ENCODE measurements at places on chromosomes 2 and 18. TPM values are rescaled to one million over a fixed set of nuclear protein-coding genes. Genes with fewer than 3 reads are reported as not detected.
A peak's percentile ranks its signal among the peaks of the same experiment; 100 is the strongest.

CCBE1 gene
- 14.0 TPM for total RNA-seq

DNA sequence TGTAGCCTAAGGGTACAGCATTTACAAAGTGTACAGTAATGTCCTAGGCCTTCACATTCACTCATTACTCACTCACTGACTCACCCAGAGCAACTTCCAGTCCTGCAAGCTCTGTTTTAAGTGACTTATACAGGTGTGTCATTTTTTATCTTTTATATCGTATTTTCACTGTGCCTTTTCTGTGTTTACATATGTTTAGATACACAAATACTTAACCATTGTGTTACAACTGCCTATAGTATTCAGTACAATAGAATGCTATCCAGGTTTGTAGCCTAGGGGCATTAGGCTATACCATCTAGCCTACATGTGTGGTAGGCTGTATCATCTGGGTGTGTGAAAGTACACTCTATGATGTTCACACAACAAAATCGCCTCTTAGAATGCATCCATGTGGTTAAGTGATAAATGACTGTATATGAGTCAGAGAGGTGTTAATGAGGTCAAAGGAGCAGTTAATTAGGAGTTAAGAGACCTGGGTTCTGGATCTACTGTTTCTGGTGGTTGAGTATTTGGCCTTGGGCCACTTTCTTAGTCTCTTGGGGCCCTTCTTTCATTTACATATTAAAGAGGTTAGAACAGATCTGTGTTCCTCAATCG lies 149.1 kb downstream of the GREB1L start:
- no peak for DNase-seq

TGOLN2 gene
- 171 TPM for total RNA-seq

DNA sequence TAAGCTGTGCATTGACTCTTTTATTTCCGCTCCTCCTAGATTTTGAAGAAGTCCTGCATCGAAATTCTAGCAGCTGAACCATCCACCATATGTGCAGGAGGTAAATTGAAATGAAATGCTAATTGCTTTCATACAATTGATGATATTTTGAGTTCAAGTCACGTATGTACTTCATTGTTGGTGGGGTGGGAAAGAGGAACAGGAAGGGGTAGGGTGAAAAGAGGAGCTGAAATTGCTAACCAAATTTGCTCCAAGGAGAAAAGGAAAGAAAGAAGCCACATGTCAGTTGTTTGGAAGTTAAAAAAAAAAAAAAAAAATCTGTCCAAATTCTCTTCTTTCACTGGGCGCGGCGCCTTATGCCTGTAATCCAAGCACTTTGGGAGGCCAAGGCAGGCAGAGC lies 77.8 kb downstream of the ANTXR1 start:
- no peak for DNase-seq

ALLC gene
- total RNA-seq = not detected

GPN1 gene
- total RNA-seq = 21.9 TPM

MYL1 gene
- not detected for total RNA-seq

SIX3 gene
- total RNA-seq = not detected

DNA sequence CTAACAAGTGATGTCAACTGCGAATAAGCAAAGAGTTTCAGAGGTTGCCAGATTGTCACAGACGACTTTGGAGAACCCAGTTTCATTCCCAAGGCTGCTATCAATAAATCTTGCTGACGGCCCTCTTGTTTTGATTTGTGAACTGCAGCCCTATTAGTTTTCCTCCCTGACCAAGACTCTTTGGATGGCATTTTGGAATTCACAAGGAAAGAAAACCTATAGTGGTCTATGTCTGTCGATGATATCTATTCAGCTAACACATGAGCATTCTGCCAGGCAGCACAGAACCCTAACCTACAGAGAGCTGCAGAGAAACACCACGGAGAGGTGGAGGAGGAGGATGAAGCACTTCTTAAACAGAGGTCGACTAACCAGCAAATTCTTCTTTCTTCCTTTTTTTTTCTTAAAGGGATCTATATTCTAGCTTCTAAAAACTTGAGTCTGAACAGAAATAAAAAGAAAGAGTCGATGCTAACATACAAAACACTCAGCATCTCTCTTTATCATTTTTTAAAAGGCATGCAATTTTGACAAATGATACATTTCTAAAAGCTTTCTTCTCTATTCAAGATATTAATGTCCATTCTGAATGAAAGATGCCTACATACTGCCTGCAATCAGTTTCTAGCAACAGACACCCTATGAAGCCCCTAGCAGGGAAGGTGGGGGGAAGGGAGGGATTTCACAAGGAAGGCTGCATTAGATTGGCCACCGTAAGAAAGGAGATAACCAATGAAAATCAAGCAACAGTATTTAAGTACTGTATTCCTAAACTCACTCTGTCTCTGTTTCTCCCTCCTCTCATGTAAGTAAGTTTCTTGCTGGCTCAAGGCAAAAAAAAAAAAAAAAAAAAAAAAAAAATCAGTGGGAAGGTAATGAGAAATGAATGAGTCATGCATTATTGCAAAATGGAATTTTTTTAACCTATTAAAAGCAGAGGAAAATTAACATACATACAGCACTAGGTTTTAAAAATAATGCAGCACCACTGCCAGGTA lies 83.0 kb upstream of the CHRNA1 start:
- DNase-seq = no peak

GRCh38 chr2:217937446-217937845 lies 65.3 kb downstream of the TNS1 start:
- DNase-seq = peak; percentile 57

GRCh38 chr18:62399781-62400308 lies 74.7 kb downstream of the TNFRSF11A start:
- no peak for DNase-seq

GRCh38 chr2:210861038-210861665 lies 304.8 kb downstream of the CPS1 start:
- DNase-seq = no peak

DNA sequence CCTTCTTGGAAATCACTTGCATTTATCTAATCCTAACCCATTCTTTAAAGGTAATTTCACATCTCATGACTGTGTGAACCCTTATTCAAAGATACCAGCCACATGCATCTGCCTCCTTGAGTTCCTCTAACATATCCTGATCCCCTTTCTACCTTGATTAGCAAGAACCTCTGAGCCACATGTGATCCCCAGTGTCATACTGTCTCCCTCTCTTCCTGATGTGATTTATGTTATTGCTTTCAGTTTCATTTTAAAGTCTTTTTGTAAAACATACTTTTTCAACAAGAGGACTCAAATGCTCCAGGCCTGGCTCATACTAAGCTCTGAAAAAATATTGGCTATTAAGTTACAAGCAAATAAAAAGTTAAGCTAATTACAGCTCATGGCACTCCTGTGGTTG lies 470.1 kb downstream of the DLGAP1 start:
- no peak for DNase-seq

DNA sequence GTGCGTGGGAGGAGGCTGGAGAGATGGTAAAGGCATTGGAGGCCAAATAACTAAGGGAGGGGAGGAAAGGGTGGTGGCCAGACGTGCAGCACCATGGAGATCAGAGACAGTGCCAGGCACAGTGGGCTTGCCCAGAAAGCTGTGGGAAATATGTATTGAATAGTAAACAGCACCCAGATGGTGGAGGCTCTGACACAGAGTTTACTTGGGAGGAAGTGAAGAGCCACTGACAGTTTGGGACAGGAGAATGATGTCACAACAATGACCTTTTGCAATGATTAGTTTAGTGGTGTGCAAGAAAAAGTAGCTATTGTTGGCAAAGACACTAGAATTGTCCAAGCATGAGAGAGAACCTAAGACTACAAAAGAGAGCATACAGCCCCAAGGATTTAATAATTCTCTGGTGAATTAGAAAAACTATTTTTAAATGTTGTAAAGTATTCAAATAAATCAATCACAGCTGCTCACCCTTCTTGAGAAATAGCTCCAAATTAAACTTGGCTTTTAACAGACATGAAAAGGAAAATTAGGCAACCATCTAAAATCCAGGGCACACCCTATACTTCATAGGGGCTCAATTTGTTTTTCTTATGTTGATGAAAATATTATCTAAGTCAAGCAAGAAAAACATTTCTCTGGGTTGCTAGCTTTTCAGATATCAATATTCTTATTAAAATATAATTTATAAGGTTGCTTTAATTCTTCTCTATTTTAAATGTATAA lies 458.7 kb upstream of the HNRNPA3 start:
- no peak for DNase-seq

GRCh38 chr2:40814616-40815015 lies 362.7 kb upstream of the SLC8A1 start:
- DNase-seq = no peak

DNA sequence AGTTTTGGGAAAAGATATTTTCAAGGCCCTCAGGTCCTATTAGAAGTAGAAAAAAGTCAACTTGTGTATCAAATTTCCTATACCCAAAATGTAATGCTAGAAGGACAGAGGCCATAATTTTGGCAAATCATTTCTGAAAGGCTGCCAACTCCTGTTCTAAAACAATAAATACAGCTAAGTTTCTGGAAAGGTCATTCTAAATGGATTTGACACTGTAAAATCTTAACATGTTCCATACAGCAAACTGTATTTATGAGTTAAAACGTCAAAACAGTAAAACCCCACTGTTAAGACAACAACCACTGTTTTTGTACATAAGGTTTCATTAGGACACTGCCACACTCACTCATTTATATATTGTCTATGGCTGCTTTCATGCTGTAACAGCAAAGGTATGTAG lies 9.7 kb downstream of the FAM98A start:
- no peak for DNase-seq

- DNase-seq = peak; percentile 73
These were observed 102.4 kb downstream of the CABLES1 start for GRCh38 chr18:23237524-23238151.

DNA sequence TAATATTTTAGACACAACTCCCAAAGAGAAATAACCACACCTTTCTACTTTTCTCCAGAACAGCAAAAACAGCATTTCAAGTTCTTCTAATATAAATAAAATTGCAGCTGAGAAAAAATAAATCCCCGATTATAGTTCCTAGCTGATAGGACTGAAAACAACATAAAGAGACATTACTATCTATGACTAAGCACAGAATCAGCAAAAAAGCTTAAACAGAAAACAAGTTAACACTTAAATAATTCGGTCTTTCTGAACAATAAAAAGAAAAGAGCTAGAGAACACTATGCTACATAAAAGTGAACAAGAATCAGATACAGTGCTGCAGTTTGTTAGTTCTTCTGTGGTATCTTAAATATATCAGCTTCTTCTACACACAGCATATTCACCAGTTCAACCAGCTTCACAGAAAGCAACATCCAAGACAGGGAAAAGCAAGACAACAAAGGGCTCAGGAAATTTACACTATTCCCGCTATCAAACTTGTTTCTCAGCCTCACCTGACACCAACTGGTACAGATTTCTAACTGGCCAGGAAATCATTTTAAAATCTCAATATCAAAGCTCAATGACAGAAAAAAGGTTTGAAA lies 28.6 kb downstream of the FEZ2 start:
- no peak for DNase-seq

DNA sequence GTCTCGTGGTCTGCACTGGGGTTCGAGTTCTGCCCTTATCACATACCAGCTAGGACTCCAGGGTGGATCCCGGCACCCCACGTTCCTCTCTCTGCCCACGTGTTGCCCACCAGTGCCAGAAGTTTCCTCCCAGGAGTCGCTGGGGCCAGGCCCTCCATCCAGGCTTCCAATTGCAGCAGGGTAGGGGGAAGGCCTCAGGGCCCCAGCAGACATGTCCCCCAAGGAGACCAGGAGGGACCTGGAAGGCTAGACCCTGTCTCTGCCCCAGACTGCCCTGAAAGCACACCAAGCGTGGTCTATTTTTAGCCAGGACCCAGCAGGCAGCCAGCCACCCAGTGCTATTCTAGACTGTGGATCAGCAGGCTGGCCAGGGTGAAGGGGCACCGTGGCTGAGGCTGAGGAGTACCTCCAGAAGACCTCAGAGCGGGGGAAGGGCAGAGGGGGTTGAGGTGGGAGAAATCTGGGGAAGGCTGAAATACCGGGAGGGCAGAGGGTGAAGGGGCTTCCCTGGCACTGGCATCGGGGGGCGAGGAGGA lies 18.8 kb upstream of the TNS1 start:
- no peak for DNase-seq

DNA sequence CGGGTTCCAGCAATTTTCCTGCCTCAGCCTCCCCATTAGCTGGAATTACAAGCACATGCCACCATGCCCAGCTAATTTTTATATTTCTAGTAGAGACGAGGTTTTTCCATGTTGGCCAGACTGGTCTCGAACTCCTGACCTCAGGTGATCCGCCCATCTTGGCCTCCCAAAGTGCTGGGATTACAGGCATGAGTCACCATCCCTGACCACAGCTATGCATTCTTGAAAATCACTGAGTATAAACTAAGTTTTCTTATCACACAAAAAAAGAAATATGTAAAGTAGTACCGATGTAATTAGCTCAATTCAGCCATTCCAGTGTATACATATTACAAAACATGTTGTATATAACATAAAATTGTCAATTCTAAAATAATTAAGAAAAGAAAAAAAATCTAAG lies 232.7 kb downstream of the MBD2 start:
- DNase-seq = no peak

DNA sequence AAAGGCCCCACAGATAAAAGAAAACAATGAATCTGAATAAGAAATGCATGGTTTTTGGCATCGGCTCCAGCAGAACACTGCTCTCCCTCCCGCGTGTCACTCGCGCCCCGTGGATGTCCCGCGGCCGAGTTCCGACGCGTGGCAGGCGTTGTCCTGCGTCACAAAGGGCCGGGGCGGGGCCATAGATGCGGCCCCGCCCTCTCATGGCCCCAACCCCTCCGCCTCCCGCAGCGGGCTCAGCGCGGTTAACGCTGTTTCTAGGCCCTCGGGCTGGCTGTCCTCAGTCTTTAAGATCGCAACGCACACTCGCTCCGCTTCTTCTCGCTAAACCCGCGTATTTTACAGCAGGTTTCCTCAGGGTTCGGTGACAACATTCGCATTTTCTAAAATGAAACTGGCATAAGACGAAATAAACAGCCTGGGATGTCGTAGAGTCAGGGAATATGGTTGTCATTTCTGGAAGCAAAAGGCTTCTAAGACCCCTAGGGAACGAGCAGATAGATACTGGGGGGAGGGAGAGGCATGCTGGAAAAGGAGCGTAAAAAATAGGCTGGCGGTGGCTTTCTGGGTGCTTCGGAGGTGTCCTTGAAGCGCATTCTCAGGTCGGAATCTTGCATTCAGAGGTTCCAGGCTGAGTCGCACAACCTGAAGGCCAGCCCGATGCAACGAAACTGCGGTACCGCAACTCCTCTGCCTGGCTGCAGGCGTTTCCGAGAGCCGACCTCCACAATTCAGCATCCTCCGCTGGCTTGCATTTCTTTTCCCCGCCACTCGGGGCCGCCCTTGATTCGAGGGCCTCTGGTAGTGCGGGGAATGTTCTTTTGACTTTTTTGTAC lies at the start of gene FKBP7:
TSS of gene FKBP7 (minus strand) at position 162 of the 836 bp plus-strand sequence. CDS start at position 61, 101 bp downstream.
- peak; percentile 92 for DNase-seq

- DNase-seq = no peak
These were observed 46.4 kb upstream of the BZW1 start for GRCh38 chr2:200765139-200765951.

- no peak for DNase-seq
These were observed 36.4 kb upstream of the HNMT start for GRCh38 chr2:137927846-137928245.

FAM237A gene
- total RNA-seq = not detected

GRCh38 chr18:68267583-68267982 lies 447.3 kb downstream of the TMX3 start:
- no peak for DNase-seq
